Activated CD4-positive, alpha-beta T cell treated with anti-CD3 and anti-CD28 coated beads, Interleukin-2, amount 50 U/mL, for 1 hour (primary cell): ENCODE measurements at places on chromosomes 1 and 21.

- DNase-seq: no peak
These were observed 74.4 kb downstream of the CLCA4 start for GRCh38 chr1:86621286-86621685.

- DNase-seq: no peak
These were observed 496.5 kb upstream of the ADGRL2 start for GRCh38 chr1:81304187-81304586.

DNA sequence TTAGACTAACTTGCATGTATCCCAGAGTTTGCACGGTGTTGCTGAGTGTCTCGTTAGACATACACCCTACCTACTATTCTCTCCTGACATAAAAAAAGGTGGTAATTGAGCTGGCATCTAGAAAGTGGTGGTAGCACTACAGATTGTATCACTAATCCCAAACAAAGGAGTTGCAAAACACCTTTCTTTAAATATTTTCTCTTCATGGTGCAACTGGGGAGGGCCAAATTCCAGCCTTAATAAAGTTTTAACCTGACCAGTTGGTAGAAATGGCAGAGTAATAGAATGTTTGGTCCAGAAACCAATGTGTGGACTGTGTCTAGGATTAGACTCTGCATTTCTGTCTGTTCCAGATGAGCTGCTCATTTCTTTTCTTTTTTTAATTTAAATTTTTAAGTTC lies 40.0 kb downstream of the NFIA start:
- DNase-seq: no peak

- peak; percentile 71 for DNase-seq
These were observed 37.0 kb downstream of the MIA3 start for GRCh38 chr1:222654849-222655248.

GRCh38 chr1:160743266-160743665 lies 4.2 kb downstream of the SLAMF7 start:
- DNase-seq: no peak

GRCh38 chr1:56123421-56123820 lies 455.9 kb downstream of the PLPP3 start:
- no peak for DNase-seq
